ENCODE measurements at places on chromosomes 2 and 18.

GRCh38 chr2:129929321-129930290, 49.9 kb upstream of the RAB6C start:
- DNase-seq = peak; percentile 87

- DNase-seq = peak; percentile 22
Observed at GRCh38 chr2:66845307-66845706, 410.4 kb downstream of the MEIS1 start.

GRCh38 chr18:49169037-49169521, 218.3 kb upstream of the SMAD7 start:
- DNase-seq = no peak

- no peak for DNase-seq
Observed at GRCh38 chr2:148914463-148914862, 39.4 kb downstream of the KIF5C start.

DNA sequence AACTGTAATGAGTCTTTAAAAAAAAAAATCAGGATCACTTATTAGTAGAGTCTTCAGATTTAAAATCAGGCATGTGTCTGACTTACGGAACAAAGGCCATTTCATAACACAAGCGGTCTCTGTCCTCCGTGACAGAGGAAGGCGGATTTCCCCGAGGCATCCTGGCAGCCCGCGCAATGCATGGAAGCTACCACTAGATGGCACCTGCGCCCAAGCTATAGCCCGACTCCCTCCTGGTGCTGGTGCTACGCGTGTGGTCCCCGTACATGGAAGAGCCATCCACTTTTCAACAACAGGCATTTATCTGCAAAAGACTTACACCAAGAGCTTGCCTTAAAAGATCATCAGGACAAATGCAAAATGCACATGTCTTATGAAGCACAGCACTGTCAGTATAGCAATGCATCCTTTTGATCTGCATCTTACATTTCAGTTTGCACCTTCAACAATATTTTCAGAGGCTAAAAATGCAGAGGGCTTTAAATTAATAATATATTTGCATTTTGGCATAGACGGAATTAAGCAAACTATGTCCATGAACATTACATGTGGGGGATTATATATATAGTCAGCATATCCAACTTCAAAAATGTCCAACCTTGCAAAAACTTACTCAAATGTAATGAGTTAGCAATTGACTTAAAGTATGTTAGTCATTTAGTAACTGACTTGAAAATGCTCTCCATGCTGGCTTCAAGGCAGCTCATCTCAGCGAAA, 96.0 kb downstream of the ZNF516 start:
- peak; percentile 50 for DNase-seq

GRCh38 chr18:13989199-13989598, 73.9 kb upstream of the MC2R start:
- DNase-seq = no peak

GRCh38 chr2:124698979-124699565, 674.0 kb downstream of the CNTNAP5 start:
- DNase-seq = no peak

- DNase-seq = no peak
Observed at GRCh38 chr18:21463718-21464117, 136.8 kb downstream of the ESCO1 start.

GRCh38 chr18:23212161-23212560, 76.9 kb downstream of the CABLES1 start:
- no peak for DNase-seq

DNA sequence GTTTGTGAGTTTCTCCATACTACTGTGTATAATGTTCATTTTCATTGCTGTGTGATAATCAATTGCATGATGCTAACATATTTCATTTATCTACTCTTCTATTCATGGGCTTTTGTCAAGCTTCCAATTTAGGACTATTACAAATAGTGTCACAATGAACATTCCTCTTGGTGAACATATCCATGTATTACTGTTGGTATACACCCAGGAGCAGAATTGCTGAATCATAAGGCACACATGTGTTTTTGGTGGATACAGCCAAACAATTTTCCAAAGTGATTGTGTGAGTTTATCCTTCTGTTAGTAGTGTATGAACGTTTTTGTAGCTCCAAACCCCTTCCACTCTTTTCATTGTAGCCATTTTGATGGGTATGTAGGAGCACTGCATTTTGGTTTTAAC, 101.6 kb upstream of the COPS8 start:
- DNase-seq = no peak

DNA sequence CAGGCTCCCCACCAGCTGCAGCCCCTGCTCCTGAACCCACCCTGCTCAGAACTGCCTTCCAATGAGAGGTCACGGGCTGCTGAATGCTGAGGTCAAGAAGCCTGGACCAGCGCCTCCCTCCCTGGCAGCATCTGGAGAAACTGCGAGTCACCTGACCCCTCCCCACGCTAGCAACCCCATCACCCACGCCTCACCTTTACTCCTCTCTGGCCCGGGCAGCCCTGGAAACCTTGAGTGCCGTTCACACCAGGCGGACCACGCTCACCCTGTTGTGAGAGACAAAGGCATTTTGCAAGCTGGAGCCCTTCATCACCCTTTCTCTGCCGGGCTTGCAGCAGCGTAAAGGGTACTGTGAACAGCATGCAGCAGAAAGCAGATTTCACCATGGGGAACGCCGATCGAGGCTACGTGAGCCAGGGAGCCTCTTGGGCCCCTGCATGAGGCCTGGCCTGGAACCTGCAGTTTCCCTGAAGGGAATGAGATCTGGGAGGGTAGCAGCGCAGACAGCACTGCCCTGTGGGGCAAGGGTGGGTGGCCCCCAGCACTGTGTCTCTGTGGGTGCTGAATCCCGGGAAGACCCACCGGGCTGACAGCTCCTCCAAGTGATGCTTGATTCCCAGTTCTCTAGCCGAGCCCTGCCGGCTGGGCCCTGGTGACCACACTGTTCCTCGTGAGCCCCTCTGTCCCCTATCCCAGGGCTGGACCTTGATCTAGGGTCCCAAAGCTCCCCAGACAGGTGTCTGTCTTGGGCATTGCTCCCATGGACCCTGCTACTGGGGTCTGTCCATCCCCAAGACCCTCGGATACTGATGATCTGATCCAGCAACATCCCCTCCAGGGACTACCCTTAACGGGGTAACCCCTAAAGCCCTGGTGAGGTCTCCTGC, 53.8 kb downstream of the COL6A3 start:
- DNase-seq = no peak

DNA sequence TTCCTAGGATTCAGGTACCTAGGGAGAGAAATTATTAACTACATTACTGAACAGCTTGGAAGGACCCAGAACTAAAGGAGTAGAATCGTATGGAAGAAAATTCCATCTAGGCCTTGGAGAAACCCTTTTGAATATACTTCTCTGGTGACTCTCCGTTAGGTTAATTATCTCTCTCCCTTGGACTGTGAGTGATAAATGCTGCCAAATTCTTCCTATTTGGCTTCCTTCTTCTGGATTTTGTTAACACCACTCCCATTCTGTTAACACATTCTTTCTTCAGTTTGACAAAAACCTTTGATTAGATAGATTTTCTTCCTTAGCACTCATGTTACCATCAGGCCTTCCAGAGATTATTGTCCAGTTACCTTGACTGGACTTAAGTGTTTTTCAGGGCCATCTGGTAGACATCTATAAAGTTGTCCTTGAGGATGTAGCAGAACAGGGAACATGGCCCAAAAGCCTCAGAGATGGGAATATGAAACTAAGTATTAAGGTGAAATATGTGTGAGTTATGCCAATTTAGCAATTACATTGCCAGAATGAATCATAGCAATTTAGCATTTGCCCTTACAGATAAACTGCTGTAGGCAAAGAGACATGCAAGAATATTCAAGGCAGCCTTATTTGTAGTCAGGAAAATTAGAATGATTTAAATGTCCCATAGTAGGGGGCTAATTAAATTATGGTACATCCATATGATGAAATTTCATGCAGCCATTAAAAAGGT, 6.7 kb downstream of the CYP27A1 start:
- no peak for DNase-seq

GRCh38 chr2:238861013-238861730, 13.3 kb downstream of the TWIST2 start:
- DNase-seq = peak; percentile 60

GRCh38 chr2:142190805-142191204, 60.0 kb upstream of the LRP1B start:
- peak; percentile 4 for DNase-seq

DNA sequence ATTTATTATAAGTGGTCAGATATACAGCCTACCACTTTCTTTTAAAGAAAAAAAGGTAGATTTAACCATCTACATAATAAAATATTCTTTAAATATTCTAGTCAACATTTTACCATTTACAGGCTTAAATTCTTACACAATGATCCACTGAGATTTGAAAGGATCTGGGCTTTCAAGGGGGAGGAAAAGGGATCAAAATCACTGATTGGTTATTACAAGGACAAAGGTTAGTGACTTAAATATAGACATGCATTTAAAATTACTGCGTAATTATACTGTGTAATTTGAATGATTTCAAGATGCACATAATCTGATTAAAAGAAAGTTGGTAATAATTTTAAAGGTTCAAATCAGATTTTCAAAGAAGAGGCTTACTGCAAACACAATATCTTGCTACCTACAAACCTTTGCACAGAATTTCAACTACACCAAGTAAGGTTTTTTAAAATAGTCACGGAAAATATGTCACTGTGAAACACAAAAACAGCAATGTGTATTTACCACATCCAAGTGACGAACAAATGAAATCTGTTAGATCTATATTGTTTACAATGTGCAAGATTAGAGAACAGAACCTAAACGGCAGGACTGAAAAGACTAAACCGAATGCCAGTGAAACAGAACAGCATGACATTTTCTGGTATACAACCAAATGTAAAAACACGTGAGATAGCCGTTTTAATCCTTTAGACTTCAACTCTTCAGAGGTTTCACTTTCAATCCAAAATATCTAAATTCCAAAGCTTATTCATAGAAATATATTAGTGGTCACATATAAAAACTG, 40.8 kb downstream of the RTN4 start:
- DNase-seq = no peak

- DNase-seq = peak; percentile 48
Observed at GRCh38 chr2:223727562-223727961, 109.8 kb downstream of the AP1S3 start.

GRCh38 chr2:138649571-138649970, 130.6 kb downstream of the NXPH2 start:
- no peak for DNase-seq

DNA sequence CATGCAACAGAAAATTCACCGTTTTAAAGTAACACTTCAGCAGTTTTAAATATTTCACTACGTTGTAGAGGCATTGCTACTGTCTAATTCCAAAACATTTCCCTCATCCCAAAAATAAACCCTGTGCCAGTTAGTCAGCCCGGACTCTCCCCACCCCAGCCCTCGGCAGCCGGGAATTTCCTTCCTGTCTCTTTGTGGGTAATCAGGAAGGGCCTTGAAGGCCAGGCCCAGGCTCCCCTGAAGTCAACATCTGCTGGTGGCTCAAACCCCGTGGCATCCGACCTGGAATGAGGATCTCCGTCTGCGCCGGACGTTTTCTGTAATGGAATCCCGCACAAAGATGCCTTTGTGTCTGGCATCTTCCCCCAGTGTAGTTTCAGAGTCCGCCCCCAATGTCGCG, 219.6 kb downstream of the SNTG2 start:
- no peak for DNase-seq

DNA sequence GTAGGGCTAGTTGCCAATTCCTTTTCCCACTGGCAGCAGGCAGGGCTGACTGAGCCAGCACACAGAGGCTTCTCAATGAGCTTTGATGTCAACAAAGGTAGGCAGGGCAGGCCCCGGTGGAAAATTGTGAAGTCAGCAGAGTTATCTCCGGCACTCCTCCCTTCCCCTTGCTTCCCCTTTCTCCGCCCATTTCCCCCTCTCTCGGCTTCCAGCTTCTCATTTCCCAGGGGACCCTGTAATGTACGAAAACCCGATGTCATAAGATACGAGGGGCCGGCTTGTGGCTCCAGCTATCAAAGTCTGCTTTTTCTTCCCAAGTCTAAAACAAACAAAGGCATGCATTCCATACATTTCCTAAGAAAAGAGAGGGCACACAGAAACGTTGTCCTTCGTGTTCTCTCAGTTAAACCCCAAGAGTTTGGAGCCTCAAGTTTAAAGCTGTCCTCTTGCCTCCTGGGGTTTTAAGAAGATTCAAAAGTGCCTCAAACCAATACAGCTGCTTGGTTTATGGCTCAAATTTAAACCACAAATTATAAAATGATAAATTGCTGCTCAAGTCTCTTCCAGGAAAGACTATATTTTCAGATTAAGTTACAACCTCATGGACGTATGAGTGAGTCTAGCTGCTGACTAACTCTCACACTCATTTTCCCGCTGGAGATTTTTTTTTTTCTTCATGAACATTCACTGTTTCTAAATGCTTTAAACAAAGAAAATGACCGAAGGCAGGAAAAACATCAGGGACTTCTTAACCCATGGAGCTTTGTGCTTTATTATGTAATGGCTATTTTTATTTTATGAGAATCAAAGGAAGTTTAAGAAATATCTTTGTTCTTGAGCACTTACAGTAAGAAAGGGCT, 27.2 kb upstream of the EML4 start:
- DNase-seq = peak; percentile 62

DNA sequence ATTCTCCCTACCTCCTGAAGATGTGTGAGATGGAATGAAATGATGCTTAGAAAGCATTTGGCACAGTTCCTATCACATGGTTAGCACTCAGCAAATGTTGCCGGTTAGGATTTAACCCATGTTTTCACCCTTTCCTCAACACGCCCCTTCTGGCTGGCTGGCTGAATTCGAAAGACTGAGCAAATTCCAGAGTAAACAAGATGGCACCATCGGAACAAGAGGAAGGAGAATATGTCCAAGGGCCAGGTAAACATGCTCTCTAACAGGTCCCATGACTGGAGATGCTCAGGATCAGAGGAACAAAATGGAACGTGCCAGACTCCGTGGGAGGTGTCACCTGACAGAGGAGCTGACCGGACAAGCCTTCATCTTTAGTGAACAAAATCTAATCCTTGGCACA, 145.6 kb downstream of the ANKRD44 start:
- DNase-seq = no peak

DNA sequence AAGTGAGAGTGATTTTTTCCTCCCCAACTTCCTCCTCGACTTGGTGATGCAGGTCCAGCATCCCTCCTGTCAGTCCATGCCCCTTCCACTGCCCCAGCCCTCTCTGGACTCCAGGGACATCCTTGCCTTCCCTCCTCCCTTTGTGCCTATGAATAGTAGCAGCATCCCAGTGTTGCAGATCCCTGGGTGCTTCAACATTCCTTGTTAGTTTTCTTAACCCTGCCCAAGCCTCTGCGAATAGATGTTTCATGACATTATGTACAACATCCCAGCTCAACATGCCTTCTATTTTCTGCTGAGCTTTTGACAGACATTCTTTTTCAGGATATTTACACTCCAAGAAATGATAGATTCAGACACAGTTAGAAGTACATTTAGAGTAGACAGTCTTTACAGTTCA, 35.3 kb upstream of the CCDC150 start:
- no peak for DNase-seq

Data from HFFc6 (cell line).